ENCODE measurements at places on chromosomes 4 and X.

GRCh38 chr4:141772838-141773237, 136.5 kb downstream of the IL15 start:
- DNase-seq: no peak

GRCh38 chrX:39757971-39758370, 339.8 kb downstream of the BCOR start:
- no peak for DNase-seq

GRCh38 chr4:17962171-17962570, 59.4 kb downstream of the LCORL start:
- DNase-seq: no peak

DNA sequence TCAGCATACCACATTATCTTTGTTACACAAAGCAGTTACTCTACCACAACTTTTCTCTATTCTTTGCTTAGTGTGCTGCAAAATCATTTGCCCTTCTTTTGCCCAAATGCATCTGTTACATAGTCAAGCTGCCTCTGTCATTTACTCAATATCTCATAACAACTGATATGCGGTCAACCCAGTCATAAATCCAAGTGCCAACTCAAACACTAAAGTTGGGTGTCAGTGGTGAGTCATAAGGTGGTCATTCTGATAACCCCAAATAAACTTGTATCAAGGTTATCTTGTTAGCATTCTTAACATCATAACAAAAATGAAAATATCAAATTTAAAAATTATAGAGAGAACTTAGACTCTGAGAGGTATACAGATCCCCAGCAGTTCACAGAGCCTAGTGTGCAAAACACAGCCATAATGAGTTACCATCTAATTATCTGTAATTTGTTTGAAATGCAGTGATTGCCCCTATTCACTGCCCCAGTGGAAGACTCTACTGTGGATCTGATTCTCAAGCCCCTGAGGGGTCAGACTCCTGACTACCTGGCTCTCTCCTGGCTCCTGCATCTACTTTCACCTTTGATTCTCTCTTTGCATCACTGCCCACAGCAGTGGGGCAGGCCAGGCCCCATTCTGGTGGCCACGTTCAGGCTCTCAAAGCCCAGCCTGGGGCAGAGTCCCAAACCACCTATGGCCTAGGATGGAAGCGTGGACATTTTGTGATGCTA, 29.2 kb downstream of the TBC1D9 start:
- DNase-seq: no peak

DNA sequence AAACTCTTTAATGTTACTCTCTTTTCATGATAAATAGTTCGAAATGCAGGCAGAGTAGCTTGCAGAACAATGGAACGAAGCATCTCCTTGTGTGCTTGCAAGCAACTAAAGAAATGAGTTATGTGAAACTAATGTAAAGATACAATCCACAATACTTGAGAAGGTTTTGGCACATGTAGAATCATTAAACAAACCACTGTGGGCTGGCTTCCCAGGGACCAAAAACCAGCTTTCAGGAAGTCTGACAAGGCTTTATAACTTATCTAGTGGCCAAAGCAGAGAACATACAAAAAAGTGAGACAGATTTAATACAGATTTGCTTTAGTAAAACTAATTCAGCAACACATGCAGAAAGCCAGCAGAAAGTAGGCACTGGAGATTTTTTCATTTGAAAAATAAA, 1673.8 kb upstream of the AGA start:
- no peak for DNase-seq

DNA sequence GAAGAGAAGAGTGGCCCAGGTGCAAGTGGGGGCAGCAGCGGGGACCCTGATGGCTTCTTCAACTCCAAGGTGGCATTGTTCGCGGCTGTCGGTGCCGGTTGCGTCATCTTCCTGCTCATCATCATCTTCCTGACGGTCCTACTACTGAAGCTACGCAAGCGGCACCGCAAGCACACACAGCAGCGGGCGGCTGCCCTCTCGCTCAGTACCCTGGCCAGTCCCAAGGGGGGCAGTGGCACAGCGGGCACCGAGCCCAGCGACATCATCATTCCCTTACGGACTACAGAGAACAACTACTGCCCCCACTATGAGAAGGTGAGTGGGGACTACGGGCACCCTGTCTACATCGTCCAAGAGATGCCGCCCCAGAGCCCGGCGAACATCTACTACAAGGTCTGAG, 11.4 kb downstream of the EFNB1 start:
- DNase-seq: no peak

DNA sequence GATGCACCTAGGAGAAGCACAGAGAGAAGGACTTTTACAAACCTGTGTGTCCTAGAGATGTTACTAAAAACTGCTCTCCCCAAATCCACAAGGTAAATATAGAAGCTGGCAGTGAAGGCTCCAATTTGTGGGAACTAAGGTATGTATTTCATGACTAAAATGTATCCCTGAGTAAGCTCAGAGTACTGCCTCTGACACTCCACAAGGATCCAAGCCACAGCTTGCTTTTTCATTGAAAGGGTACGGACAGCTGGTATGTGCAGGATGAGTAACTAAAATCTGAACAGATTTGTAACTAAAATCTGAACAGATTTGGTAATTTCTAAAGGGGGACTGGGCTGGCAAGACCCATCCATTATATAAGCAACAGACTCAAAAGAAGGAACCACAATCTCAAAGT, 187.6 kb downstream of the DCLK2 start:
- DNase-seq: no peak

GRCh38 chr4:169682372-169683047, 62.1 kb downstream of the CLCN3 start:
- no peak for DNase-seq

GRCh38 chr4:98606894-98607293, 51.5 kb downstream of the TSPAN5 start:
- DNase-seq: no peak

DNA sequence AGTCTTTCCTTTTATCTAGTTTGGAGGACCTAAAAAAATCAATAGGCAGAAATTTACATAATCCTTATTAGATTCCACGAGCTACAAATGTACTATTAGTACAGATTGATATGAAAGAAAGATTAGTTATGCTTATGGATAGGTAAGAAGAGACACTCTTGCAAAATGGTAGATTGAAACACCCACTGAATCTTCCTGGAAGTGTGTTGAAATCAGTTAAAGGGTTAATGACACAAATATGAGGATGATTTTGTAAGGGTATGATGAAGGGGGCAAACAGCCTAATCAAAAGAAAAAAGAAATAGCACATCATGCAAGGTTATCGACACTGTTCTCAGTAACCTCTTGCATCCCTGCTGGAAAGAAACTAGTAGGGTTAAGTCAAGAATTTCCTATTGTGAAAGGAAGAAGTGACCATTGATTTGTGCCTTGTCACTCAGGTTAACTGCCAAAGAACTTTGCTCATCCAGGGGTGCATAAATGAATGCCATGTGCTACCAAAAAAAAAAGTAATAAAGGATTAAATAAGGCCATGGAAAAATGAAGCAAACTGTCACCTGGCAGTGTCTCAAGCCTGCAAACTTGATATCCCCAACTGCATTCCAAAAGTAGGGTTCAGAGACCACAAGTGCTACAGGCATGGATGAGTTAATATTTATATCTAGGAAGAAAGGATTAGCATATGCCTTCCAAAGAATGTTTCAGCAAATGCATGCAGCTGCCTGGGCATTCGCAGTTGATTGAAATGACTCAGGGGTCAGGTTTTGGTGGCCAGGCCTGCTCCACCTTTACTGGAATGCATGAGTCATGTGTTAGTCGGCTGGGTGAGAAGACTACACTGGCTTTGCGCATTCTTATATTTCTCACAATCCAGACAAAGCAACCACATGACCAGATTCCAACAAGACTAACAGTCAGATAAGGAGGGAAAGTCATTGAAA, 78.3 kb upstream of the ATXN3L start:
- DNase-seq: no peak

GRCh38 chrX:133302775-133303445, 84.8 kb upstream of the TFDP3 start:
- no peak for DNase-seq
